ENCODE measurements at places on chromosomes 3 and 15. TPM values are rescaled to one million over a fixed set of nuclear protein-coding genes. Genes with fewer than 3 reads are reported as not detected.

Gene KCNH8
- not detected for total RNA-seq

Gene SLC22A13
- total RNA-seq: not detected

Gene ARL14
- not detected for total RNA-seq

Gene CHRD
- total RNA-seq: 1.5 TPM

Gene TMEM207
- not detected for total RNA-seq

Gene HAUS2
- 27.2 TPM for total RNA-seq

Gene SMCO1
- total RNA-seq: not detected

Gene NECTIN3
- total RNA-seq: 26.2 TPM

Gene TRH
- total RNA-seq: 0.85 TPM

Gene ARID3B
- total RNA-seq: 0.23 TPM

Data from pericardium fibroblast (primary cell).